ENCODE measurements at places on chromosomes 2 and 18. TPM values are rescaled to one million over a fixed set of nuclear protein-coding genes. Genes with fewer than 3 reads are reported as not detected.

Gene THUMPD2
- total RNA-seq, result 15.9 TPM

Gene EDAR
- total RNA-seq, result 0.88 TPM

- DNase-seq, result peak; percentile 78
These were observed 868 bp downstream of the HSBP1L1 start for GRCh38 chr18:79965119-79965902.

- DNase-seq, result no peak
These were observed 42.8 kb upstream of the MAP2 start for GRCh38 chr2:209381091-209381490.

- no peak for DNase-seq
These were observed 192.8 kb upstream of the ZNF521 start for GRCh38 chr18:25544546-25545287.

GRCh38 chr2:119383410-119384140, 16.8 kb downstream of the DBI start:
- no peak for DNase-seq

All from Peyer's patch (tissue), 4 donors.